ENCODE measurements at places on chromosomes 4 and X. TPM values are rescaled to one million over a fixed set of nuclear protein-coding genes. Genes with fewer than 3 reads are reported as not detected.

- no peak for DNase-seq
Measured at GRCh38 chr4:79917246-79917645, 155.8 kb downstream of the ANTXR2 start.

DNA sequence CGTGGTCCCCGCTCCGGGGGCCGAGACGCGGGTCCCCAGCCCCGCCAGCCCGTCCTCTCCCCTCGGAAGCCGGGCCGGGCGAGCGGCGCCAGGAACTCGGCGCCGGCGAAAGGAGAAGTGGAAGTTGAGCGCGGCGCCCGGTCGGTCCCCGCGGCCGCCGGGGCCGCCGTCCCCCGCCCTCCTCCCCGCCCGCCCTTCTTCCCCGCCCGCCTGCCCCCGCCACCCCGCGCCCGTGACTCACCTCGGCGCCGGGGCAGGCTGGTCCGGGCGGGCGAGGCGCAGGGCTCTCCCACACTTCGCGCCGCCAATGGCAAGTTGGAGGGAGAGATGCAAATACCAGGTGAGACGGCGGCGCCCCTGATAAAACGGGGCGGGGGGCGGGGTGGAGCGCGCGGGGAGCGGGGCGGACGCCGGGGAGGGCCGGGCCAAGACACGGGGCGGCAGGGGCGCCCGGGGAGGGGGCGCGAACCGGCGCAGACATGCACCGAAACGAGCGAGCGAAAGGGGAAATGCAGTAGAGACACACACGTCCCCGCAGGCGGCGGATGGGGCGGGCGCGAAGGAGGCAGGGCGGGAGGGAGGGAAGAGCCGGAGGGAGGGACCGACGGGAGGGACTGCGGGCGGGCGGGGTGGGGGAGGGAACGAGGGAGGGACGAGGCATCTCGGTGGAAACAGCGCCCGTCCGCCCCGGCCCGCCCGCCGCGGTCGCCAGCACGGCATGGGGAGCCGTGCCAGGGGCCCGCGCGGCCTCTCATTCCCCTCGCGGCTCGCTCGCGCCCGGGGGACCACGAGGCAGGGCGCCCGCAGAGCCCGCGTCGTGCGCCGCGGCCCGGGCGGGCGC lies at the start of gene ELF4:
Gene ELF4, minus strand, starts transcription at position 119 of the 841 bp plus-strand sequence. CDS start 29,167 bp downstream, outside the sequence.
- DNase-seq: no peak

DNA sequence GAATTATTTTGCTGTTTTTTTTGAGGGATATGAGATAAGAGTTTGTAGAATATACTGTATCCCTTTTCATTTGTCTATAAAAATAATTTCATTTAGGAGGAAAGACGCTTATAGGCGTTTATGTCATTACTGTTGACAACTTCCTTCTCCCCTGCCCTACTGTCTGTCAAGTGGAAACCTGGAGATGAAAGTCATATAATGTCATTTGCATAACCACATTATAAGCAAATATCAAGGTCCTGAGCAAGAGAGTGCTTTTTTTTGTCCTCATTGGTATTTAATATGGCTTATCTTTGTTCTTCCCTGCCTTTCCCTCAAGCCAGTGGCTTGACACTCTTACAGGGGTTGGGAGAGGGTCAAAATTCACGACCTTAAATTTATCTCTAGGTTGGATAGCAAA lies 55.8 kb downstream of the LRP2BP start:
- DNase-seq: no peak

DNA sequence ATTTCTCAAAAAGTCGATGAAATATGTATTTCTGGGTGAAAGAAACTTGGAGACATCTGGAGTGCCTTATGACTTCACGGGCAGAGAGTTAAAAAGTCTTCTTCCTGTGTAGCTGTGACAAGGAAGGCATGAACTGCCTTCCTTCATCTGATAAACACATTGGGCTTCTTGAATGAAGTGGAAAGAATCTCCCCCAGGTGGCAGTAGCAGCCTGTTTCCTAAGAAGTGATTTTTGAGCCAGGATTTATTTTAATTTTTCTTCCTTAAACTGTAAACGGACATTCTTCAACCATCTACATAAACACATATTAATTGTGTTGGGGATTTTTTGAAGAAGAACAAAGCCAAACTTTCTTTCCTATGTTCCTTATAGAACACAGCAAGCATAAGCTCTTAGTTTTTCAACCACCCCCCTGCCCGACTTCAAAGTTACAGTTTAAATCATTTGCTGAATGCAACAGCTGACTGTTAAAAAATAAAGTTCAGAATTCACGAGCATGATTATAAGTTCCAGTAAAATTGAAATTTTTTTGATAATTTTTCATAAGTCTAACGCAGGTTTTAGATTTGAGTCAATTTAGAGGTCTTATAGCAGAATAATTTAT lies 980 bp upstream of the GIMD1 start:
- DNase-seq: no peak

DNA sequence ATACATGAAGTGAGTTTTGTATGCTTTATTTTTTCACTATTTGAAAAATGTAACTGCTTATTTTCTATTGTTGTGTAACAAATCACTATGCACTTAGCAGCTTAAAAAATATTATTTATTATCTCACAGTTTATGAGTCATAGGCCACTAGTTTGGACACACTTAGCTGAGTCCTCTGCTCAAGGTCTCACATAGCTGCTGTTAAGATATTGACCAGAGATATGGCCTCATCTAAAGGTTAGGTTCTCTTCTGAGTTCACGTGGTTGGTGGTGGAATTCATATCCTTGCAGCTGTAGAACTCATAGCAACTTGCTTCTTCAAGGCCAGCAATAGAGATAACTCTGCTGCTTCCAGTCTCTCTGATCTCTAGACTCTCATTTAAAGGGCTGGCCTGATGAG lies 534.4 kb downstream of the SPRY1 start:
- no peak for DNase-seq

GRCh38 chrX:13808865-13809264 lies 8.0 kb downstream of the GPM6B start:
- no peak for DNase-seq

Gene CPLX1
- 1.6 TPM for total RNA-seq

Gene LUZP4
- total RNA-seq: not detected

All from occipital lobe (tissue), 3 donors.